ENCODE measurements at places on chromosomes 7 and 10.
A peak's percentile ranks its signal among the peaks of the same experiment; 100 is the strongest.

- DNase-seq, result no peak
Observed at GRCh38 chr10:124574456-124575070, 112.9 kb downstream of the LHPP start.

- DNase-seq, result no peak
Observed at GRCh38 chr7:123135960-123136359, 63.8 kb downstream of the SLC13A1 start.

GRCh38 chr10:30671026-30671616 is 41.6 kb upstream of the LYZL2 start:
- peak; percentile 3 for DNase-seq

- no peak for DNase-seq
Observed at GRCh38 chr7:121901026-121901425, 28.1 kb downstream of the PTPRZ1 start.

GRCh38 chr7:23477962-23478866 is 7.9 kb upstream of the IGF2BP3 start:
- DNase-seq, result no peak

DNA sequence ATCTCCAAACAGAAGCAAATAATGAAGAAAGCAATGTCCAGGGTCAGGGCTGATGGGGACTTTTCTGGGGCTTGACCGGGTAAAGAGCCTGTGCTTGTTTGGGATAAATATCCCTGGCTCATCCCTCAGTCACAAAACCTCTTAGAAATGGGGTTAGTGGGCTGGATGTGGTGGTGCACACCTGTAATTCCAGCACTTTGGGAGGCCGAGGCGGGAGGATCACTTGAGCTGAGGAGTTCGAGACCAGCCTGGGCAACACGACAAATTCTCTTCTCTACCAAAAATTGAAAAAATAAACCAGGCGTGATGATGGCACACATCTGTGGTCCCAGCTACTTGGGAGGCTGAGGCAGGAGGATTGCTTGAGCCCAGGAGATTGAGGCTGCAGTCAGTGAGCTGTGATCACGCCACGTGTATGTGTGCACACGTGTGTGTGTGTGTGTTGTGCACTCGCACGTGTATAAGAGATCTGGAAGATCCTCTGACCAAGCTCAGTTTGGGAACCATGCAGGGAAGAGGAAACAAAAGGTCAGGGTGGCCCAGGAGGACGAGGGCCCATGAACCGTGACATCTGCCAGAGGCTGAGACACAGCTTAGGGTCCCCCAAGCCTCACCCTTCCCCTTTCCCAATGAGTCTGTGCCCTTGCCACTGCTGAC is 258.6 kb downstream of the TEX36 start:
- DNase-seq, result no peak

DNA sequence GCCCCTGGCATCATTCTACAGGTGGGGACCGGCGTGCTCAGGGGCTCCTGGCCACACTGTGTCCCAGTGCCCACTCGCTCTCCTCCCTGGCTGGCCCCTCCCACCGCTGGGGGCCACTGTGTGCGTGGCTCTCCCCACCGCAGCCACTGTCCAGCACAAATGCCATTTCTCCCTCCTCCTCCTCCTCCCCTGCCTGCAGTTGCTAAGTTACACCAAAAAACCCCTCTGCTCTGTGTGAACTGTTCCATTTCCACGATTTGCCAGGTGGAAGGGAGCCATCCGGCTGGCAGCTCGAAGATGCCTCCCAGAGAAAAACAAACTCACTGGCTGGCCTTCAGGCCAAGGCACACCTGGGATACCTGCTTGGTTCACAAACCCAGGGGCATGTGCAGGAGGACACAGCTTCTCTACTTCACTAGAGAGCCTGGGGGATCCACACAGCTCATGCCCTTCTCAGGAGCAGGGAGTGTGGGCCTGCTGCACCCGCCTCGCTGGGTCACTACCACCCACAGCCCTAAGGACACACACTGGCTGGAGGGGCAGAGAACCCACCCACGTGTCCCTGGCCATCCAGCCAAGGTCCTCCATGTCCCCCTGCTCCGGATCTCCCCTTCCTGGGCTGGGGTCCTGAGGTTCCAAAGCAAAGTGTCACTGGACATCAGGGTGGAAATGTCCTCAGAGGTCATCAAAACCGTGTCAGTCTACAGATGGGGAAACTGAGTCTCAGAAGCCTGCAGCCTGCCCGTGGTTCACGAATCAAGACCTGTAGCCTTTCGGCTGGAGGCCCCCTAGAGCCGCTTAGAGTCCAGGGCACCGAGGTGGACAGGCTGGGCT is 1.7 kb downstream of the RASGEF1A start:
- DNase-seq, result no peak

DNA sequence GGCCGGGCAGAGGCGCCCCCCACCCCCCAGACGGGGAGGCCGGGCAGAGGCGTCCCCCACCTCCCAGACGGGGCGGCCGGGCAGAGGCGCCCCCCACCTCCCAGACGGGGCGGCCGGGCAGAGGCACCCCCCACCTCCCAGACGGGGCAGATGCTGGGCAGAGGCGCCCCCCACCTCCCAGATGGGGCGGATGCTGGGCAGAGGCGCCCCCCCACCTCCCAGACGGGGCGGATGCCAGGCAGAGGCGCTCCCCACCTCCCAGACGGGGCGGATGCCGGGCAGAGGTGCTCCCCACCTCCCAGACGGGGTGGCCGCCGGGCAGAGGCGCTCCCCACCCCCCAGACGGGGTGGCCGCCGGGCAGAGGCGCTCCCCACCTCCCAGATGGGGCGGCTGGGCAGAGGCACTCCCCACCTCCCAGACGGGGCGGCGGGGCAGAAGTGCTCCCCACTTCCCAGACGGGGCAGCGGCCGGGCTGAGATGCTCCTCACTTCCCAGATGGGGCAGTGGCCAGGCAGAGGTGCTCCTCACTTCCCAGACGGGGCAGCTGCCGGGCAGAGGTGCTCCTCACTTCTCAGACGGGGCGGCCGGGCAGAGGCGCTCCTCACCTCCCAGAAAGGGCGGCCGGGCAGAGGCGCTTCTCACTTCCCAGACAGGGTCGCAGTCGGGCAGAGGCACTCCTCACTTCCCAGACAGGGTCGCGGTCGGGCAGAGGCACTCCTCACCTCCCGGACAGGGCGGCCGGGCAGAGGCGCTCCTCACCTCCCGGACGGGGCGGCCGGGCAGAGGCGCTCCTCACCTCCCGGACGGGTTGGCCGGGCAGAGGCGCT is 53.6 kb downstream of the ENTPD1 start:
- DNase-seq, result no peak

DNA sequence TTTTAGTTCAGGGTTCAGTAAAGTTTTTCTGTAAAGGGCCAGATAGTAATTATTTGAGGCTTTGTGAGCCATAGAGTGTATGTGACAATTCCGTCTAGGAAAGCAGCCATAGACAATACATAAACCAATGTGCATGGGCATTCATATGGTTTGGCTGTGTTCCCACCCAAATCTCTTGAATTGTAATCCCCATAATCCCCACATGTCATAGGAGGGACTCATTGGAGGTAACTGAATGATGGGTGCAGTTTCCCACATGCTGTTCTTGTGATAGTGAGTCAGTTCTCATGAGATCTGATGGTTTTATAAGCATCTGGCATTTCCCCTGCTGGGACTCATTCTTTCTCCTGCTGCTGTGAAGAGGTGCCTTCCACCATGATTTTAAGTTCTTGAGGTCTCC is 29.9 kb downstream of the SEC61G start:
- DNase-seq, result no peak

DNA sequence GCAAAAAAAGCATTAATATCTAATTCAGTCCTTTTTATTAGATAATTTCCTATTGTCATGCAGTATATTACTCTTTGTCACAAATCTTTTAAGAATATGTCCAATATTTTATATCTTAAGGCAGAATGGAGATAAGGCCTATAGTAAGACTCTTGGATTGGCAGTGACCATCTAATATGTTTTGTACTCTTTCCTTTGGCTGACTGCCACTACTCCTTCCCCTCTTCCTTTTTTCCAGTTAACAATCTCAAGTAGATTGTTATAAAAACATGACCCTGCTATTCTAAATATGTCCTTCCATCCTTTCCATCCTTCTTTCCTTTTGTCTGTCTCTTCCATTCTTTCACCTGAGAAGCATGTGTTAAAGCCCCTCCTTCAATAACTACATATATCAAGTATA is 92.8 kb upstream of the TMEM168 start:
- no peak for DNase-seq

- no peak for DNase-seq
Observed at GRCh38 chr7:84497873-84498272, 303.3 kb upstream of the SEMA3A start.

Data from NCI-H1417 treated with DMSO at 0.1 percent for 48 hours (cell line).